ENCODE measurements at places on chromosomes 12 and 14.

- DNase-seq = no peak
Observed at GRCh38 chr14:85445151-85445795, 84.7 kb upstream of the FLRT2 start.

- DNase-seq = peak; percentile 42
Observed at GRCh38 chr14:51860164-51860824, at the start of gene GNG2. GNG2 (plus strand) TSS chr14:51860612; CDS start chr14:51950679, 90,067 bp downstream.

DNA sequence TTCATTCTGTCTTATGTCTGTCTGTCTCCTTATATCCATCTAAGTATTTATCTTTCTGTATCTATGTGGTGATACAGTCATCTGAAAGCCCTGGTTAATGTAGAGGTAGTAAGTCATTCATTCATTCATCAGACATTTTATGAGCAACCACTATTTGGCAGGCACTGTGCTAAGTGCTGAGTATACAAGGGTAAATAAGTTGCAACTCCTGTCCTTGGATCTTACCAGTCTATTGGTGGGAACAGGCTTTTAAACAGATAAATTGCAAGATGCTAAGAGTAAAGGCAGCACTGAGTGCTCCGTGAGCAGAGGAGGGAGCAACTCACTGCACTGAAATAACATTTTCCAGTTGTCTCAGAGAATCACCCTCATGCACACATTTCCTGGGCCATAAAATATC, 68.6 kb downstream of the TMEM30B start:
- DNase-seq = no peak

DNA sequence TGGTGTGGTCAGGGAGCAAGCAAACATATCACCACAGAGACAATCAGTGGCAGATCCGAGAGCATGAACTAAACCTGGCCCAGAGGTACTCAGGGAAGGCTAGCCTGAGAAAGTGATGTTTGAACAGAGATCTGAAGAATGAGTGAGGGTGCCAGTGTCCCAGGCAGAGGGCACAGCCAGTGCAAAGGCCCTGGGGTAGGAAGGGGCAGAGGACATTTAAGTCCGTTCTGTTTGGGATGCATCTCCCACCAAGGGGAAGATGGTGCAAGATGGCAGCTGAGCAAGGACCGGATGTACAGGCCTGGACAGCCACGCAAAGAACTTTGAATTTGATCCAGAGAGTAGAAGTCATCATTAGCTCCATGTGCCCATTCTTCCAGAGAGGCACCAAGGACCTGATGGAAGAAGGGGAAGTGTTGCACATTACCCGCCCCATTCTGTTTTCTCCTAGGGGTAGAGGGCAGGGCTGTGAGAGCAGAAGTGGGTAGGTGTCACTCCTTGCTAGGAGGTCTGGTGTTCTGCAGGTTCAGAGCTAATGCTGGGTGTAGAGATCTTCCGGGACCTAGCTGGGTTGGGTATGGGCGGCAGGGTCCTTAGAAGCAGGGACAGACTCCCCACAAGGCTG, 3.9 kb downstream of the DTX1 start:
- DNase-seq = no peak

- DNase-seq = no peak
Observed at GRCh38 chr12:130367003-130367402, 29.3 kb downstream of the PIWIL1 start.

- DNase-seq = no peak
Observed at GRCh38 chr12:30974746-30975500, 48.4 kb downstream of the TSPAN11 start.

DNA sequence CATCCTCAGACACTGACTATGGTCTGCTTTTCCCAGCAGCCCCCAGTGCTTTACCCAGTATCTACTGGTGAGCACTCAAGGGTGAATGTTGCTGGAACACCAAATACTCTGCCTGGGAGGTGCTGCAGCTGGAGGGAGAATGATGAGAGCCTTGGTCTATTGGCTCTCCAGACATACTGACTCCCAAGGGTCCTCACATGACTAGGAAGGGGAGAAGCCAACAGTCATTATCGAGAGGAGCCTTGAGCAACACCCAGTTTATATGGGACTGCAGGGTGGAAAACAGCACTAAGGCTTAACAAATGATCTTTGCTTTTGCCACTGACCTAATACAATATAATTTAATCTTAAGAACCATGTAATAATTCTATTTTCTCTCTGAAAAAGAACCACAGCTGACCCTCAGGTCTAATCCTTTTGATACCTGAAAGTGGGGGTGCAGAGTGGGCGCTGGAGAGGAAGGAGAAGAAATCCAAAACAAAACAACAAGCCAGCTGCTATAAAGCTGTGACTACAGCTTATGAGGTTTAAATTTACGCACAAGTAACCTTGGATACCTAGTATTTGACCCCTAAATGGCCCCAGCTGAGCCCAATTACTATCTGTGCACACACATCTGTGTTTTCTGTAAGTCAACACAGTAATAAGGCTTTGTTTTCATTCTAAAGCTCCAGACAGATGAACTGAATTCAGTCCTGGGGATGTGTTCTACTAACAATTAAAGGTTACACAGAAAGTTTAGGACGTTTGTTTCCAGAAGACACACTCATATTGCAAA, 107.8 kb upstream of the GRIP1 start:
- DNase-seq = no peak

DNA sequence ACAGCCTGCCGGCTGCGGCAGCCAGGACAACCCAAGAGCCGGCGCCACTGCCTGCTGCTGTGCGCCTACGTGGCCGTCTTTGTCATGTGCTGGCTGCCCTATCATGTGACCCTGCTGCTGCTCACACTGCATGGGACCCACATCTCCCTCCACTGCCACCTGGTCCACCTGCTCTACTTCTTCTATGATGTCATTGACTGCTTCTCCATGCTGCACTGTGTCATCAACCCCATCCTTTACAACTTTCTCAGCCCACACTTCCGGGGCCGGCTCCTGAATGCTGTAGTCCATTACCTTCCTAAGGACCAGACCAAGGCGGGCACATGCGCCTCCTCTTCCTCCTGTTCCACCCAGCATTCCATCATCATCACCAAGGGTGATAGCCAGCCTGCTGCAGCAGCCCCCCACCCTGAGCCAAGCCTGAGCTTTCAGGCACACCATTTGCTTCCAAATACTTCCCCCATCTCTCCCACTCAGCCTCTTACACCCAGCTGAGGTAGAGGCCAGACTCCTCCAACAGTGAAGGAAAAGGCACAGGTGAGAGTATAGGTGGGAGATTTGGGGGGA, 10.3 kb downstream of the ZBTB39 start:
- no peak for DNase-seq

DNA sequence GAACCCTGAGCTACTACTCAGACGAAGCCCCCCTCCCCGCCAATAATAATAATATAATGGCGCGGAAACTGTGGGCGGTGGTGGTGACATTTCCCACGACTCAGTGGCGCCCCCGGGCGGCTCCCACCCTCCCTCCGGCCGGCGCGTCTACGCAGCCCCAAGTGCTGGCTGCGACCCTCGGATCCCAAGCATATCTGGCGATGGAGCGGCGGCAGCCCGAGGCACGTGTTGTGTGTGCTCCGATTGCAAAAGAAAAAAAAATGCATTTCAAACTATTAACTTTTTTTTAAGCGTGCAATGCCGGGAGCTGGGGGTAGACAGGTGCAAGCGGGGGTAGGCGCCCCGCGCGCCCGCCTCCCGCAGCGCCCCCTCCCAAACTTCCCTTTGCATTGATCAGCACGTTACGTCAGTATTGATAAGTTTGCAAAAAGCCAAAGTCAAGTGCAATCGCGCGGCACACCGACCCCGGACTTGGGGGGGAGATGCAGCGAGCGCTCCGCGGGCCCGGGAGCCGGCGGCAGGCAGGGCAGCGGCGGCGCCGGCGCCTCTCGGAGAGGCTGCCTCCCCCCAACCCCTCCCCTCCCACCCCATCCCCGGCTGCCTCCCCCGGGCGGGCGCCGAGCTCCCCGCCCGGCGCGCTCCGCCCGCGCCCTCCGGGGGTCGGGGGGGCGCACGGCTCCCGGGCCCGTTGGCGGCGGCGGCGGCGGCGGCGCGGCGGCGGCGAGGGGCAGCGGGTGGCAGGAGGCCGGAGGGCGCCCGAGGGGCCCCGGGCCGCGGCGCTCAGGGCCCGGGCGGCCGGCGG, 113.1 kb upstream of the MYL2 start:
- DNase-seq = no peak

- no peak for DNase-seq
Observed at GRCh38 chr14:65373016-65373670, 39.4 kb upstream of the FUT8 start.

GRCh38 chr12:27163048-27163715, 80.8 kb upstream of the C12orf71 start:
- DNase-seq = no peak

GRCh38 chr14:56995010-56995409, 184.7 kb upstream of the OTX2 start:
- no peak for DNase-seq

DNA sequence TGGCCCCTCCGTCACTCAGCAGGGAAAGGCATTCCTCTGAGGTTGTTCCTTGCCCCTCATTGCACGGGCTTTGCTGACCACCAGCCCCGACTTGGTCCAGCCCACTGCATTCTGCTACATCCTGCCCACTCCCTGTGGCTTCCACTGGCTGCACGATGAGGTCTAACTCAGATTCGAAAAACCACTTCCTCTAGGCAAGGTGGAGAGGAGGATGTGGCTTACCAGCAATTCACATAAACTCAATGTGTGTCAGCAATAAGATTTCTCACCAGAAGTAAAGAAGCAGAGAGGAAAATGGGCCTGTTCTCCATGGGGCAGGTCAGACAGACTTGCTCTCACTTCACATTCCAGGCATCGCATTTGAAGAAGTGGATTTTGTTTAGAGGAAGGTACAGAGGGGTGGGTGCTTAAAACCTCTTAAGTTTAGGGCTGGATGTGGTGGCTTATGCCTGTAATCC, 14.7 kb downstream of the GPR68 start:
- no peak for DNase-seq

GRCh38 chr14:101854366-101854765, 92.9 kb downstream of the PPP2R5C start:
- DNase-seq = no peak

GRCh38 chr12:31423405-31423804, 97.5 kb upstream of the SINHCAF start:
- DNase-seq = no peak

DNA sequence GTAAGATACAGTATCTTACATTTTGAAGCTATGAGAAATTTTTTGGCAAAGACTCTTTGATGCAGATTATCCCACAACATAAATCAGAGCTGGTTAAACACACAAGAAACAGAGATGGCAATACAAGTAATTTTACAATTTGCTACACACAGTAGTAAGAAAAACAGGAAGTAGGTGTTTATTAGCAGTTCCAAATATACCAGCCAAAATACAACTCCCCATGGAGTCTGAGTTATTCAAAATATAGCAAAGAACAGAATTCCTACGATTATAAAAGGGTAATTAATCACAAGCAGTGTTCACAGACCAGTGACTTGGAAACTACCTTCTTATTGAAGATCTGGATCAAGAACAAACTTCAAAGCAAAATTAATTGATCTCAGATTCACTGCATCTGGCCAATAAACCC, 83.9 kb downstream of the BMP4 start:
- no peak for DNase-seq

DNA sequence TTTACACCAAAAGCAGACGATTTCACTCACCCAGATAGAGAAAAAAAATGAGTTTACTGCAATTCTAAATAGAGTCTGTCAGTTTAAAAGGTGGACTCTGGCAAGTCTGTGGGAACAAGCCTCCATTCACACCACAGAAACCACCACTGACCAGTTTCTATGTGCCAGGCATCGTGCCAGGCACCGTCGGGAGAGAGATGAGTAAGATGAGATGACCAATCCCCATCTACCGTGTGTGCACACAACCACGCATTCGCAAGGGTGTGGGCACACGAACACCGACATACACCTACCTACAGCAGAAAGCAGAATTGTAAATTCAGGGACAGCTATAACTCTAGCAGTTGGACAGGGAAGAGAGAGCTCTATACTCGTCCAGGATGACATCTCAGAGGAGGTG, 58.3 kb downstream of the PRIMA1 start:
- no peak for DNase-seq

DNA sequence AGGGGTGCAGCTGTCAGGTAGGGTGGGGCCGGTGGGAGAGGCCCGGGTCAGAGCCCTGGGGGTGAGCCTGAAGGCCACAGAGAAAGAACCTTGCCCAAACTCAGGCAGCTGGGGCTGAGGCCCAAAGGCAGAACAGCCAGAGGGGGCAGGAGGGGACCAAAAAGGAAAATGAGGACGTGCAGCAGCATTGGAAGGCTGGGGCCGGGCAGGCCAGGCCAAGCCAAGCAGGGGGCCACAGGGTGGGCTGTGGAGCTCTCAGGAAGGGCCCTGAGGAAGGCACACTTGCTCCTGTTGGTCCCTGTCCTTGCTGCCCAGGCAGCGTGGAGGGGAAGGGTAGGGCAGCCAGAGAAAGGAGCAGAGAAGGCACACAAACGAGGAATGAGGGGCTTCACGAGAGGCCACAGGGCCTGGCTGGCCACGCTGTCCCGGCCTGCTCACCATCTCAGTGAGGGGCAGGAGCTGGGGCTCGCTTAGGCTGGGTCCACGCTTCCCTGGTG, 10.5 kb downstream of the MMP14 start:
- DNase-seq = no peak

GRCh38 chr12:51323966-51324895, at the start of gene BIN2:
BIN2 (minus strand) TSS chr12:51324174; CDS start chr12:51324102, 72 bp downstream.
- DNase-seq = no peak

DNA sequence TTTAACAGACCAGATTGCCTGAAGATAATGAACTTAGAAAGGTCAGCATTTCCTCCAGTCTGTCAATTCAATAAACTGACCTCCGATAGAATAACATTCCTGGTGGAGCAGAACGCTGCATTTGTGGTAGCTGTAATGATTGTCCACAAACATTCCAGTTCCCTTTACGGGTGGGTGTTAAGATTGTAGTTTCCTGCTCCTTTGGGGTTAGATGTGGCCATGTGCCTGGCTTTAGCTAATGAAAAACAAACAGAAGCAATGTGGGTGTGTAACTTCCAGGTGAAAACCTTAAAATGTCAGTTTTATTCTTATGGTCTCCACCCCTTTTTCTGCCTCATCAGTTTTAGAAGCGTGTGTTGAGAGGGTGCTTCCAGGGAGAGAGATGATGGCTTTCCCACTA, 217.3 kb upstream of the CRY1 start:
- no peak for DNase-seq

DNA sequence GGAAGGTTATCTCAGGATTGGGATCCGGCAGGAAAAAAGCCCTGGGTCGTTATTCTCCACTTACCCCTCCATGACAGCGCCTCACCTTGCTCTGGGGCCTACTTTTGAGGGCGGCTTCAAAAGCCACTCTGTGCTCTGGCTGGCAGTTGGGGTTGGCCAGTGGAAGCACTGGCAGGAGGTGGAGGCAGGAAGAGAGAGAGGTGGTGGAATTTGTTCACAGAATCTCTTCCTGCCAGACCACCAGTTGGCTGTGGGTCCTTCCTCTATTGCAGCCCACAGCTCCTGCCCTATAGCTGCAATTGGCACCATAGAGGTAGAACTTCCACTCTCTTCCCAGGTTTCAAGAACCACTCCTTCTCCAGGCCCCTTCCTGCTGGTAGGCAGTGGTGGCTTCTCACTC, 32.7 kb upstream of the SDR39U1 start:
- no peak for DNase-seq

DNA sequence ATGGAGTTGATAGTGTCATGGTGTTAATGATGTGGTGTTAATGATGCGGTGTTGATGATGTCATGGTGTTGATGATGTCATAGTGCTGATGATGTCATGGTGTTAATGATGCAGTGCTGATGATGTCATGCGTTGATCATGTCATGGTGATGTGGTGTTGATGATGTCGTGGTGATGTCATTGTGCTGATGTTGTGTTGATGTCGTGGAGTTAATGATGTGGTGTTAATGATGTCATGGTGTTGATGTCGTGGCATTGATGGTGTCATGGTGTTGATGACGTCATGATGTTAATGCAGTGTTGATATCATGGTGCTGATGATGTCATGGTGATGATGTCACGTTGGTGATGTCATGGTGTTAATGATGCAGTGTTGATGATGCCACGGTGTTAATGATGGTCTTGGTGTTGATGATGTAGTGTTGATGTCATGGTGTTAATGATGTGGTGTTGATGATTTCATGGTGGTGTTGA, 49.1 kb upstream of the RIMBP2 start:
- no peak for DNase-seq

All from omental fat pad (tissue), 4 donors.